ENCODE measurements at places on chromosomes 13 and 19. TPM values are rescaled to one million over a fixed set of nuclear protein-coding genes. Genes with fewer than 3 reads are reported as not detected.

KISS1R gene
- total RNA-seq: 0.48 TPM

LILRB5 gene
- not detected for total RNA-seq

KMT2B gene
- total RNA-seq: 58.9 TPM

SHISA7 gene
- total RNA-seq: not detected

GPC5 gene
- not detected for total RNA-seq

NPAS1 gene
- total RNA-seq: 6.0 TPM

ATP8A2 gene
- total RNA-seq: not detected

SMIM44 gene
- not detected for total RNA-seq

CYP2A7 gene
- not detected for total RNA-seq

GARIN5A gene
- 1.9 TPM for total RNA-seq

FSD1 gene
- total RNA-seq: 7.7 TPM

KIR3DL1 gene
- total RNA-seq: not detected

RUBCNL gene
- 0.07 TPM for total RNA-seq

CCL25 gene
- total RNA-seq: not detected
